ENCODE measurements at places on chromosomes 5 and 9. TPM values are rescaled to one million over a fixed set of nuclear protein-coding genes. Genes with fewer than 3 reads are reported as not detected.

GRCh38 chr5:107557051-107557658, 113.6 kb downstream of the EFNA5 start:
- DNase-seq = no peak

- no peak for DNase-seq
Observed at GRCh38 chr5:140189977-140190871, 15.2 kb downstream of the CYSTM1 start.

DNA sequence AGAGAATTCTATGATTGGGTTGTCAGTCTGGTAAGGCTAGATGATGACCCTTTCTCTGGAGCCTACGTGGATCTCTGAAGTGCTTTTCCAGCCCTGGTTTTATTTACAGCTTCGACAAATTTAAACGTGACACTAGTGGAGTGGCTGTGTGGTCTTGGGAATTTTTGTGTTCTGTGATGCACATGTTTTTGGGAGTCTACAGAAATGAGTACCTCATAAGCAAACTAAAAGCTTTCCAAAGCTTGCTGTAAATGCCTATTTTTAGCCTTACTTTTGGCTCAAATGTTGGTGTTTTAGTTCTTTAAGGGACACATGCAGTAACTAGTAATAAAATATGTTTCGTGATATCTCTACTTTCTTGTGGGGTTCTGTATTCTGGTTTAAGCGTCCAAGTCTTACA, 3.3 kb downstream of the LARP1 start:
- DNase-seq = no peak

Gene PTPDC1
- 2.6 TPM for total RNA-seq

DNA sequence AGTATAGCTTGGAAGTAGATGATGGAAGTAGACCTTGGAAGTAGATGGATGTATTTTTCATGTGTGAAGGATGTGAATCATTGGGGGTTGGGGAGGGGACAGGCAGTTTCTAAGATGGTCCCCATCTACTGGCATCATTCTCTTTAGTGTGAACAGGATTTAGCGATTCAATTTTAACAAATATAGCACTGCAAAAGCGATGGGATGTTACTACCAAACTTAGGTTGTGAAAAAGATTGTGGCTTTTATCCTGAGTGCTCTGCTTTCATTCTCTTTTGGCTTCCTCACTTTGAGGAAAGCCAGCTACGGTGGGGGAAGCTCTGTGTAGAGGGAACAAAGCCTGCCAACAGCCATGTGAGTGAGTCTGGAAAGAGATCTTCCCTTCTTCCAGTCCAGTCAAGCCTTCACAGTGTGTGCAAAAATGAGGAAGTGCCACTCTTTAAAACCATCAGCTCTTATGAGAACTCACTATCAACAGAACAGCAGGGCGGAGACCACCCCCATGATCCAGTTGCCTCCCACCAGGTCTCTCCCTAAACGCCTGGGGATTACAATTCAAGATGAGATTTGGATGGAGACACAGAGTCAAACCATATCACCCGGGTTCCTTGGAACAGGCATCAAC, 441.4 kb downstream of the SH3GL2 start:
- no peak for DNase-seq

DNA sequence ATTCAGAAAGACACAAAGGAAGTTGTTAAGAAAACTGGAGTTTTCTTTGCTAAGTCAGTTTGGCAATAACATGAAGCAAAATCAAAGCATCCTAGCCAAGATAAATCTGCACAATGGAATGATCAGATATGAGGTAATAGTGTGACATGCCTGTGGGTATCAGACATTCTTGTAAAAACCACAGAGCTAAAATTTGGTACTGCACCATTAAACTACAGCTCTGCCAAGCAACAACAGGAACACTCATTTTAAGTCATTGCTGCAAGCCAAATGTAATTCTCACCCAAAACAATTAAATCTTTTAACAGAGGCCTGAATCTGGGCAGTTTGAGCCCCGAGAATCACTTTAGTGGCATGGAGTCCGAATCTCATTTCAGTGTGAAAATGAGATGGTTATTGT, 96.6 kb downstream of the VCAN start:
- DNase-seq = no peak

DNA sequence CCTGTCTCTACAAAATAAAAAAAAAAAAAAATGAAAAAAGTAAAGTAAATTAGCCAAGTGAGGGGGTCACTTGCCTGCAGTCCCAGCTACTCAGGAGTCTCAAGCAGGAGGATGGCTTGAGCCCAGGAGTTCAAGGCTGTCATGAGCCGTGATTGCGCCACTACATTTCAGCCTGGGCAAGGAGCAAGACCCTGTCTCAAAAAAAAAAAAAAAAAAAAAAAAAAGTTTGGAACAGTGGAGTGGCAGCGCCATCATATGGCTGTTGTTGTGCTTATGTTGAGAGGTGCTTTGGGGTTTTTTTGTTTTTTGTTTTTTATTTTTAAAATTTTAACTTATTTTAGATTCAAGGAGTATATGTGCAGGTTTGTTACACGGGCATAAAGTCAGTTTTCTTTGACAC, 3.6 kb downstream of the BRIX1 start:
- DNase-seq = no peak

Gene PCDHB4
- total RNA-seq = not detected

- DNase-seq = no peak
Observed at GRCh38 chr5:124905256-124906130, 159.1 kb upstream of the ZNF608 start.

- DNase-seq = no peak
Observed at GRCh38 chr5:147752033-147752432, 30.5 kb downstream of the JAKMIP2 start.

Data from activated naive CD4-positive, alpha-beta T cell treated with anti-CD3 and anti-CD28 coated beads for 36 hours (primary cell).